ENCODE measurements at places on chromosomes 3 and 15.

GRCh38 chr15:52139599-52140462 is 27.3 kb upstream of the BCL2L10 start:
- peak; percentile 89 for DNase-seq

DNA sequence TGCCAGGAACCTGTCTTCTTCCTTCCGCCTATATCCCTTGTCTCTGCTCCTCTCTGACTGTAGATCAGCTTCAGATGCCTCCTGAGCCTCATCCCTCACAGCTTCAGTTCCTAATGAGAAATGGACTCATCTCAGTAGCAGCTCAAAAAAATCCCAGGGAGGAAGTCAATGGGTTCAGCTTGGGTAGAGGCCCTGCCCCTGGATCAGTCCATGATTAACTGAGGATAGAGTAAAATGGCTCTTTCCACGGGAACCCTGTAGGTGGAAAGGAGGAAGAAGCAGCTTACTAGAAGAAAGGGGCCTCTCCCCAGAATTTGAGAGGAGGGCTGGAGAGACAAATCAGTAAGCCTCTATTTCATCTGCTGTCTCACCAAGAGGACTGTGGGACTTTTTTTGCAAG is 26.9 kb upstream of the HCN4 start:
- DNase-seq = no peak

DNA sequence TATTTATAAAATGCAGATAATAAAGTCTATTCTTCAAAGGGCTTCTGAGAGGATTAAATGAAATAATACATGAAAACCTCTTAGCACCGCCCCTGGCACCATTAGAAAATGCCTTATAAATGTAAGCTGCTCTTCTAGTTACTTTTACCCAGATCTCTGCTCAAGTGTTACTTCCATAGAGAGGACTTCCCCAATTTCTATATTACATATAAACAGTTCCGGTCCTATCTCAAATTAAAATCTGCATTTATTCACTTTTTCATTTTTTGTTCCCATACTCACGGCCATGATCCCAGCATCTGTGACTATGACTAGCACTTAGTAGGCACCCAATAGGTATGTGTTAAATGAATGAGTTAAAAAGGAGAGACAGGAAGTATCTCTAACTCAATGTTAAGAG is 890.9 kb upstream of the CFAP20DC start:
- DNase-seq = no peak

DNA sequence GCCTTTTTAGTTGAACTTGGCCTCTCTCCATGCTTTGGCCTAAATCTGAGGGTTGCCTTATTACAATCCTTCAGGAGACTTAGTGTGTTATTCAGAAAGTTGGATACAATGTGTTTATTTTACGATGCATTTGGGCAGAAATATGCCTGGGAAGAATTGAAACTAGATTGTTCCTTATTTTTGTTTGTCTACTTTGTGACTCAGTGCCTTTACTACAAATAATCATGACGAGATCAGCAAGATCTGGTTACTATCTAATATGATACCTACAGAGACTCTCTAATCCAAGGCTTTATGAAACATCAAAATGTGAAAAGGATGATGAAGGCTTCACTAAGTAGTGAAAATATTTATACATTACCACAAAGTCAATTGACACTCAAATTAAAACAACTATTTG is 82.2 kb downstream of the RBMS3 start:
- DNase-seq = no peak

DNA sequence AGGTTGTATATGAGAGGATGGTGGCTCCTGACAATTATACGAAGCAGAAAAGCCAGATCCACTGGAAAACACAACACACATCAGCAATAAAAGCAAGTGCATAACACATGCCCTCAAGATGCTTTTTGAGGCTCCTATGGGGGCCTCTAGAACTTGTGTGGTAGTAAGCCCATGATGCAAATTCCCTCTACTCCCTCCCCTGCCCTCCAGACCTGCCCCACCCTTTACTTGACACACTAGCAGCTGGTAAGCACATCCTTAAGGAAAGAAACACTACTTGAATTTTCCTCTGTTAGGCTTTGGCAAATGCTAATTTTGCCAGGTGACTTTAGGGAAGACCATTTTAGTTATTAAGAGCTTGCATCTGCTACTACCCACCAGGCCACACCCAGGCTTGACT is 29.2 kb downstream of the USP4 start:
- no peak for DNase-seq

DNA sequence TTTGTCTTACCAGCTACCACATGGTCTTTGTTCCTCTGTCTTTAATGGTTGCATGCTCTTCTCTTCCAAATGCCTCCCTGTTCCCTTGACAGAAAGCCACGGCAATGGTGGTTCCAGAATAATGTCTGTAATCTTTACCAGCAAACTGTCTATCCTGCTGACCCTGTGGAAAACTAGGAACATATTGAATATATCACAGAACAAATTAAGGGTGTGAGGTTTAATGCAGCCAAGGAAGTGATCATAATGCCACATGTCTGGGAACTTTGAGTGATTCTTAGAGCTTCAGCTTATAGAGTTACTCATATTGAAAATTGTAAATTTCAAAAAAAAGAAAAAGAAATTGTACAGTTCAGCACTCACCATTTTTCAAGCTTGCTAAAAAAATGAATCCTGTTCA is 282.9 kb upstream of the RARB start:
- DNase-seq = no peak

- no peak for DNase-seq
Observed at GRCh38 chr3:119184796-119185570, 11.6 kb downstream of the UPK1B start.

DNA sequence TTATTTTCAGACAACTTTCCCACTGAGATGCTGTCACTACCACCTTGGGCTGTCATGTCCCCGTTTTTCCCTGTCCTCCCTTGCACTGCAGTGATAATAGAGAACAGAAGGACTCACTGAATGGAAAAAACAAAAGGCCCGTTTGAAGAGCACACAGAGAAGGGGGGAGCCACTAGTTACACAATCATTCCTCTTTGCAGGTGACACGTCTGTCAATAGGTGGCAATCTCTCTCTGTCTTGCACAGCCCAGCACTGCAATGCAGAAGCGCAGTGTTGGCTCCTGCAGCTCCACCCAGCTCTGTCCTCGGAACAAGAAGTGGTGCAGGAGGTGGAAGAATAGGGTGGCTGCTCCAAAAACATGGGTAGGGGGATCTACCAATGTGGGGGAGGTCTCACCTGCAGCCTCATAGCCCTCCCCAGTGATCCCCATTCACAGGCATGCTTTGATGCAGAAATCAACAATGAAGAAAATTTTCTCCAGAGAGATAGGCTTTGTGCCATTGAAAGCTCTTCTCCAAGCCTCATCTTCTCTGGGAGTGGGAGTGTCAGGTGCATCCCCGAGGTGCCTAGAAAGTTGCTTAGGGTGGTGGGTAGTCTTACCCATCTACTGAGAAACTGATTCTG is 31.8 kb downstream of the FSTL1 start:
- no peak for DNase-seq

DNA sequence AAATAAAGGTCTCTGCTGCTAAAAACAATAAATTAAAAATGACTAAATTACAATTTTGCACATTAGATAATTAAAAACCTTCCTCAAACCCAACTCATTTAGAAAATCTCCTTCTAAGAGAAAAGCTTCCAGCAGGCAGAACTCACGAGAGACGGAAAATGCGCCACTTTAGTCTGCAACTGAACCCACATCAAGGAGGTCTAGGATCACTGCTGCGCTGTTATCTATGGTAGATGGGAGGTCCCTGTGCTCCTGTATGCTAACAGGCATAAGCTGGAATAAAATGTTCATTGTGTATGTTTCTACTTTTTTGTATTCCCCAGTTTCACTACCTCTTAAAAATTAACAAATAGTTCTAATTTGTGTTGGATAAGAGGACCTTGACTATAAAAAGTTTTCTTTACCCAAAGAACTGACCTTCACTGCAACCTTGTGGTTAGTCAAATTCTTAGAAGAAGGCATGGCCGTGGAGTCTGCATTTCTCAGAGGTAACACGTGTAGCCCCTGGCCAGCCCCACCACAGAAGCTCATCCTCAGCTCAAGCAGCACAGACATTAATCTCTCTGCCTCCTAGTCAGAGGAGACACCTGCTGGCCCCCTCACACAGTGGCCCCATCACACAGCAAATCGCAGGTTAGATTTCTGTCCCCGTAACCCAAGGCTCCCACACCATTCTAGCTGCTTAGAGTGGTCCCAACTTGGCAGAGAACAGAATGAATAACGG is 22.3 kb downstream of the STIMATE start:
- no peak for DNase-seq

DNA sequence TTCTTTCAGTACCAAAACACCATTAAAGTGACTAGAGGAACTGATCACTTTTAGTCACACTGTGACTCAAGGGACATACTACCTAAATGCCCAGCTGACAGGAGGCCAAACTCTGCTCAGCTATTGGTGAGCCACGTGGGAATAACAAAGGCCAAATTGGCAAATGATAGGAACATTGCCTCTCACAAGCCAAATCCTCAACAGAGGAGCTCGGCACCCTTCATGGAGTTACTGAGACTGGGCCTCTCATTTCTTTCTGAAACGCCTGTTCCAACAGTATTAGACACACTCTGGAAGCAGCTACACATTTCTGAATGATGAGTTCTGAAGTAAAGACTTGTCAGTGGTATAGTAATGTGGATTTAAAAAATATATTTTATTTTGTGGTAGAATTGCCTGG is 166.0 kb upstream of the COL8A1 start:
- no peak for DNase-seq

- no peak for DNase-seq
Observed at GRCh38 chr3:117903226-117903625, 1131.4 kb downstream of the IGSF11 start.

DNA sequence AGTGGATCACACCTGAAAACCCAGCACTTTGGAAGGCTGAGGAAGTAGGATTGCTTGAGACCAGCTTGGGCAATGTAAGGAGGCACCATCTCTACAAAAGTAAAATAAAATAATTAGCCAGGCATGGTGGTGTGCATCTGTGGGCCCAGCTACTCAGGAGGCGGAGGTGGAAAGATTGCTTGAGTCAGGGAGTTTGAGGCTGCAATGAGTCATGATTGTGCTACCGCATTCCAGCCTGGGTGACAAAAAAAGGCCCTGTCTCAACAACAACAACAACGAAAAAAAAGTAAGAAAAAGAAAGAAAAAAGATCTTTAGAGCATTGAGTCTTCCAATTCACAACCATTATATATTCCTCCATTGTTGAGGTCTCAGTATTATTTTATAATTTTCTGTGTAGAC is 192.4 kb upstream of the DPH6 start:
- DNase-seq = no peak

DNA sequence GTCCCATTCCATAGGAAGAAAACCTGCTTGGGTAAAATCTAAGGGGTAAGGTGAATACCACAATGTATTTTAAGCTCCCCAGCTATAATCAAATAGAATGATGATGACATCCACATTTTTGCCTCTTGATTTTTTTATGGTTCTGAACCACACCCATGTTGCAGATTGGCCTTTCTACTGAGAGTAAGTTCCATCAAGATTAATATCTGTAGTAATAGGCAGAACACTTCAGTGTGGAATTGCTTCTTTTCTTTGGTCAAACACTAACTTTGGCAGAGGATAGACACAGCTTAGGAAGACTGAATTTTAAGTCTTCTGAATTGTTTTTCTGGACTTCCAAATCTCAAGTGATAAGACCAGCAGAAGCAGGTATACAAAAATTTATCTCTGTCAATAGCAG is 27.0 kb downstream of the PLS1 start:
- no peak for DNase-seq

- DNase-seq = no peak
Observed at GRCh38 chr3:173410436-173410835, 12.9 kb downstream of the NLGN1 start.

- no peak for DNase-seq
Observed at GRCh38 chr3:103712320-103713008, 1277.6 kb downstream of the ZPLD1 start.

GRCh38 chr3:165526367-165526766 is 310.9 kb downstream of the BCHE start:
- DNase-seq = no peak

DNA sequence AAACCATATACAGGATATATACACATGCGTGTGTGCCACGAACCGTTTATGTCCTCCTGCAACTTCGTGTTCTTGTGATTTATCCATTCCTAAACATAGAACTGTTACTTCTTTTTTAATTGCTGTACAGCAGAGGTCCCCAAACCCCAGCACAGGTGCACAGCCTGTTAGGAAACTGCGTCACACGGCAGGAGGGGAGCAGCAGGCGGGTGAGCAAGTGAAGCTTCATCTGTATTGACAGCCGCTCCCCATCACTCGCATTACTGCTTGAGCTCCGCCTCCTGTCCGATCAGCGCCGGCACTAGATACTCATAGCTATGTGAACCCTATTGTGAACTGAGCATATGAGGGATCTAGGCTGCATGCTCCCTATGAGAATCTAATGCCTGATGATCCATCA is 34.9 kb upstream of the NRROS start:
- DNase-seq = peak; percentile 57

GRCh38 chr3:29919571-29919970 is 638.7 kb downstream of the RBMS3 start:
- DNase-seq = no peak

DNA sequence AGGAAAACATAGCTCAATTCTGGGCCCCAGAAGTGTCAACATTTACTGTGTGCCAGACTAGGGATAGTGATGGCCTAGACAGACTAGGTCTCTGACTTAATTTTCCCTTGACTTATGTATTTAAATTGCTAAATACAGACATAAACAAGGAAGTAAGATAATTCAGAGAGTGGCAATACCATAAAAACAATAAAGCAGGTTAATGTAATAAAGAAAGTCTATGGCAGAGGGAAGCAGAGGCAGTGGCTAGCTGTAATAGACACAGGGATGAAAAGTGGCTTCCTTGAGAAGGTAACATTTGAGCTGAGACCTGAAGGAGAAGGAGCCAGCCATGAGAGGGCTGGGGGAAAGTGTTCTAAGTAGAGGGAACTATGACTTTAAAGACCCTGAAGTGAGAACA is 95.7 kb downstream of the TNIK start:
- DNase-seq = no peak

DNA sequence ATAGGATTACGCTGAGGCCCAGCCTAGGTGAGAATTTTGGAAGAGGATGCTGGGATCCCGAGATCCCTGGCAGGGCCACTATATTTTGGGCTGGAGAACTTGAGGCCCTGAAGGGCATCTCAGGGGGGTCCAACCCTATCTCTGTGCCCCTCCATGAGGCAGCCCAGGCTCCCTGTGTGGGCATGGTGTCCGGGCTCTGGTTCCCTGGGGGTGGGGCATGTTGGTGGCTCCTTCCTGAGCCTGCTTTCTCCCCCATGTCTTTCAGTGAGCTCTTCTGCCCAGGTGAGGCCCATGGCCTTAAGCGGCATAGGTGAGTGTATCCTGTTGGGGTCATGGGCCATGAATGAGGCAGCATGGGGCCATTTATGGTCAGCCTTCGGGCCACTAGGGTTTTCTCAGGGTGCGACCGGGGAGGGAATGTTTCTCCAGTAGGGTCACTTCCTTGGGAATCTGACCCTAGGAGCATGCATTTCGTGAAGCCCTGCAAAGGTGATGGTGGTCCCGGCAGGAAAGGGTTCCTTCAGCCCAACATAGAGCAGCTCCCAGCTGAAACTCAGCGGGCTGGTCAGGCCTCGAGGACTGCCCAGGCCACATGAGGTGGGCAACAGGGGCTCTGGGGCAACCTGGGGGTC is 191.3 kb downstream of the UBE3A start:
- peak; percentile 3 for DNase-seq

- DNase-seq = no peak
Observed at GRCh38 chr3:34238407-34238806, 440.0 kb downstream of the PDCD6IP start.

GRCh38 chr3:59178698-59179097 is 128.9 kb upstream of the CFAP20DC start:
- DNase-seq = no peak
